Lung (tissue), 17 donors: ENCODE measurements at places on chromosomes 7 and 10.

- DNase-seq: no peak
Observed at GRCh38 chr10:33777223-33777622, 442.8 kb upstream of the NRP1 start.

GRCh38 chr7:112866424-112866823 lies 76.2 kb upstream of the TMEM168 start:
- DNase-seq: no peak

- peak; percentile 60 for DNase-seq
Observed at GRCh38 chr7:112610636-112611035, 129.8 kb downstream of the LSMEM1 start.

GRCh38 chr10:133336577-133337369 lies at the start of gene CALY:
TSS of gene CALY (minus strand) at chr10:133336896. CDS start at chr10:133328989, 7,907 bp downstream.
- no peak for DNase-seq

DNA sequence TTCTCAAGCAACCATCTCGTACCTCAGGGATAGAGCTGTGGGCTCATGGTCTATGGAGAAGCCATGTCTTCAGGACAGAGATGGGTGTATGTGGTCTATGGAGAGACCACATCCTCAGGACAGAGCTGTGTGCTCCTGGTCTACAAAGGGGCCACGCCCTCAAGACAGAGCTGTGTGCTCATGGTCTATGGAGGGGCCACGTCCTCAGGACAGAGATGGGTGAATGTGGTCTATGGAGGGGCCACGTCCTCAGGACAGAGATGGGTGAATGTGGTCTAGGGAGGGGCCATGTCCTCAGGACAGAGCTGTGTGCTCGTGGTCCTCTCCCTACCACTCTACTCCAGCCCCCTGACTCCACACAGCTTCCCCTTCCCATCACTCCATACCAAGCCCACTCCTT lies 117.8 kb downstream of the WDR37 start:
- DNase-seq: no peak

DNA sequence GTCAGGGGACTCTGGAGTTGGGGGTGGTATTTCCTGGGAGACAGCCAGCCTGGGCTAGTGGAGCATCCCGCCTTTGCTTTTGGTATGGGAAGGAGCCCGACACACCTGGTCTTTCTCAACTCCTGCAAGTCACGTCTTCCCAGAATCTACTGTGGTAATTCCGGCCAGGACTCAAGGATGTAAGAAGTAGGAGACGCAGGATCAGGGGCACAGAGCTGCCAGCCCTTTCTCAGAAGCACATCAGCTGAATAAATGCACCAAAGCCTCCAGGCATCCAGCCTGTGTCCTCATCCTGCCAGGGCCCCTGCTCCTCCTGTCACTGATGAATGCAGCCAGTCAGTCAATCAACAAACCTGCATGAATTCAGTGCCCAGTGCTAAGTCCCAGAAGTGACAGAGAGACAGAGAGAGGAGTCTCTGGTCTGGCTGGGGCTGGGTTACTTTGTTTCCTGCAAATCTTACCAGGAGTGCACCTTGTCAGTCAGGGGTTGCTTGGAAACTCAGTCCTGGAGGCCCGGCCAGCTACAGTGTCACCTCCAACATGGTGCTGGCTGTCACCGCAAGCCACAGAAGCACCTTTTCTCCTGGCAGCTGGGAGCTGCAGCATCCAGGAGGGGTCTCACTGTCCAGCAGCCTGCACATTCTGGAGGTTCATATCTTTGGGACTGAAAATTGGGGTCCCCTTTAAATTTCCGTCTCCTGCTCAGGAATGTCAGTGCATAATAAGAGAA lies 101.8 kb downstream of the PTPRE start:
- DNase-seq: no peak

- DNase-seq: no peak
Observed at GRCh38 chr10:89388806-89389205, 3.6 kb upstream of the IFIT1 start.

DNA sequence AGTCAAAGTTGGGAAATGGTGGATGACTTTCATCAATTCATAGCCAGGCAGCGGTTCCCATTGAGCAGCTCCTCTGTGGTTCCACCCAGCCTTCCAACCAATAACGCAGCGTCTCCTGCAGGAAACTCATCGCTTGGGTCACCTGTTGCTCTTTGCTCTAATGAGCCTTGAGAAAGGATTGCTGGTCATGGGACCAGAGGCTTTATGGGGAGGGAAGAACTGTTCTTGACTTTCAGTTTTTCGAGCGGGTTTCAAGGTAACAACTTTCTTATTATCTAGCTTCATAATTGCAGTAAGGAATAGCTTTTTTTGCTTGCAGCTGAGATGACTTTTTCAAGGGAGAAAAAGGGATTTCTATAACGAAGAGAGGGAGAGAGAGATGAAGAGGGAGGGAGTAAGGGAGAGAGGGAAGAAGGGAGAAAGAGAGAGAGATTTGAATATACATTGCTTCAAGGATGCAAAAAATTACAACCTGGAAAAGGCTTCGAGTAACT lies 405 bp upstream of the ENTPD1 start:
- DNase-seq: no peak

DNA sequence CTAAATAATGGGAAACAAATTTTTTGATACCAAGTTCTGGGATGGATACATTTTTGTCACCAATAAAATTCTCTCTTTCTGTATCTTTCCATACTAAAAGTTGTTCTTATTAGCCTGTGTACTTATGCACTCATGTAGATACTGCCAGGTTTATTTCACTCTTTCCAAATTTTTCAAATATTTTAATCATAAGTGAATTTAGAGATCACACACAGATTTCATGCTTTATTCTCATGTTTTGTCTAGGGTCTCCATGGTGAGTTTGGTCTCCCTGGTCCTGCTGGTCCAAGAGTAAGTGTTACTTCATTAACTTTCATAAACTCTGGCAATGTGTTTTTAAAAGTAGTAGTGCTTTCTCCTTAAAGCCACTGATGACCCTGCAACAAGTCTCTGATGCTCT lies 20.3 kb downstream of the COL1A2 start:
- no peak for DNase-seq

GRCh38 chr7:51123322-51124019 lies 193.1 kb downstream of the COBL start:
- no peak for DNase-seq

- no peak for DNase-seq
Observed at GRCh38 chr7:41887416-41887815, 184.5 kb upstream of the INHBA start.

DNA sequence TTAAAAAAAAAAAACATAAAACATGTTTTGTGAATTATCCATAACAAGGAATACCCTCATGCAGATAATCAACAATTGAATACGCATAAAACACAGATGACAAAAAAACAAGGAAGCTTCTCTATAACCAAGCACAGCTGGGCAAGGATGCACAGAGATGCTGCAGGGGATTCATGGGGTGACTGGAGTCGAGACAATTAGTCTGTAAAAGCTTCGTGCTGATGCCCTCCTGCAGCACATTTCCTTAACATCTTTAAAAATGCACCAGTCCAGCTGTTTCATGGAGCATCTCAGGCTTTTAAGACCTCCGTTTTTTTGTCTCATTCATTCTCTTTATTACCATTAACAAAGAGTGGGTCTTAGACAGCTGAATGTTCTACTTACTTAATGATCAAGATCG lies 794.0 kb upstream of the C7orf33 start:
- DNase-seq: no peak

DNA sequence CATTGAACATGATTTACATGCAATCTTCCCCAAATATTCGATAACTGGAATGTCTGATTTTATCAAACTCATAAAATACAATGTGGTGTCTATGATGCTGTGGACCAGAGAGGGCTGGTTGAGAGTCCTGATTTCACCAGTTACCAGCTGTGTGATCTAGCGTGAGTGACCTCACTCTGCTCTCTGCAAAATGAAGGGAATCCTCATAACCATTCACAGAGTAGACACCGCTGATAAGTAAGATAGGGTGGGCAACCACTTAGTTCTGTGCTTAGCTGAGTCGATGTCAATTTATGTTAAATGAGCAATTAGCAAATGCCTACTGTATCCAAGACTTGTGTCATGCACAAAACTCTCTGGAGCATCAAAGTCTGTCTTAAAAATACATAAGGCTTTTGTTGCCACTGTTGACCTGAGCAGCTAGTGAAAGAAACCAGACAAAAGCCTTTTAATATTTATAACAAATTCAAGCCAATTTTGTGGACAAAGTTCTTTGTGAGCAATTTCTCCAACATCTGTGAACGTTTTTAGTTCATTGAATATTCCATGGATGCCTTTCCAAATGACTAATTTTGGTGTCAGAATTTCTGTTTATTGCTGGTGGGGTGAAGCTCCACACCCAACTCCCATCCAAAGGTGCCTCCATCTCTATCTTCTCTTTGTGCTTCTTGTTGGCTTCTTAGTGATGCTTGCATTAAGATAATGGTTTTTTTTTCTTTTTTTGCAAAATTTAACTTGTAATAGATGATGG lies 314.2 kb downstream of the ADRA2A start:
- no peak for DNase-seq

DNA sequence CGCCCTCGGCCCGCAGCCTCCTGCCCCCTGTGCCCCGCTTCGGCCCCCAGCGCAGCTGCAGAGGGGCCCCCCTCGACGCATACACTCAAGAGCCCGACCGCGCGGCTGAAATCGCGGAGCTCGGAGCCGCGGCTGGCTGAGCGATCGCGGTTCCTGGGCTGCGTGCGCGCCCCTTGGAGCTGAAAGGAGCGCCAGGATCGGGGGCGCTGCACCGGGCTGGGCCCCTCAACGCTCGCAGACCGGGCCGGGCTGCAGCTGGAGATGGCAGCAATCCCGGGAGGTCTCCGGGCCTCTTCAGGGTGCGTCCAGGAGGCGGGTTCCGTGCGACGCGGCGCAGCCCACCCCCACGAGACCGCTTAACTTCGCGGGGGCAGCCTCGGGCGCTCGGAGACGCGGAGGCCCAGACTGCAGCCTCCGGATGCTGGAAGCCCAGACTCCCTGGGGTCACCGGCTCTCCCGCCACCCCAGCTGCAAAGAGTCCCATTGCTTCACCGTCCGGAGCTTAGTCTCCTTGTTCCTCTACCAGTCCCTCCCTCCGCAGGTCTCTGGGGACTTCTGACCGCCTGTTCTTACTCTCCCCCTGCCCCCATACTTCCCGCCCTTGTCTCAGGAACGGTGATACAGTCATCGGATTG lies 73.0 kb upstream of the LRRC4 start:
- DNase-seq: peak; percentile 37

DNA sequence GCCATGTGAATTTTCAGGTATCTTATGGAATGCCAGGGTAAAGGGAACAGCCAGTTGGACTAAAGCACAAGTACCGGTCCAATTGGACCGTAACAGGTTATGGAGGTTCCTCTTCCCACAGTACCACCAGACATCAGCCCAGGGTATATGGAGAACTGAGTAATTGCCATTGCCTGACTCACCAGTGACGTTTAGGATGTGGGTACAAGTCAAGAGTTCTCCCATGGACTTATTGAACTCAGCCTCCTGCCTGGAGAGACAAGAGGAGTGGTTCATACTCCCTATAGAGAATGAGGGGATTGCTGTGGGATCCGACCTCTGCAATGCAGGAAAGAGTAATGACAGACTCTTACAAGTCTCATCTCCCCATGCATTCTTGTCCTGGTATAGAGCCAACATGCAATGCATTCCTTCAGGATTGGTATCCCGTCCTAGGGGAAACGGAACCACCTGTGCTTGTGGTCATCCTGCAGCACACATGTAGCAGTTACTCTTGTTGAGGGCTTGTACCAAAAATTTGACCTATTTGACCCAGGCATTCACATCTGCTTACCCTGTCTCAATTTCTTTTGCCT lies 30.7 kb upstream of the ELOVL3 start:
- no peak for DNase-seq

DNA sequence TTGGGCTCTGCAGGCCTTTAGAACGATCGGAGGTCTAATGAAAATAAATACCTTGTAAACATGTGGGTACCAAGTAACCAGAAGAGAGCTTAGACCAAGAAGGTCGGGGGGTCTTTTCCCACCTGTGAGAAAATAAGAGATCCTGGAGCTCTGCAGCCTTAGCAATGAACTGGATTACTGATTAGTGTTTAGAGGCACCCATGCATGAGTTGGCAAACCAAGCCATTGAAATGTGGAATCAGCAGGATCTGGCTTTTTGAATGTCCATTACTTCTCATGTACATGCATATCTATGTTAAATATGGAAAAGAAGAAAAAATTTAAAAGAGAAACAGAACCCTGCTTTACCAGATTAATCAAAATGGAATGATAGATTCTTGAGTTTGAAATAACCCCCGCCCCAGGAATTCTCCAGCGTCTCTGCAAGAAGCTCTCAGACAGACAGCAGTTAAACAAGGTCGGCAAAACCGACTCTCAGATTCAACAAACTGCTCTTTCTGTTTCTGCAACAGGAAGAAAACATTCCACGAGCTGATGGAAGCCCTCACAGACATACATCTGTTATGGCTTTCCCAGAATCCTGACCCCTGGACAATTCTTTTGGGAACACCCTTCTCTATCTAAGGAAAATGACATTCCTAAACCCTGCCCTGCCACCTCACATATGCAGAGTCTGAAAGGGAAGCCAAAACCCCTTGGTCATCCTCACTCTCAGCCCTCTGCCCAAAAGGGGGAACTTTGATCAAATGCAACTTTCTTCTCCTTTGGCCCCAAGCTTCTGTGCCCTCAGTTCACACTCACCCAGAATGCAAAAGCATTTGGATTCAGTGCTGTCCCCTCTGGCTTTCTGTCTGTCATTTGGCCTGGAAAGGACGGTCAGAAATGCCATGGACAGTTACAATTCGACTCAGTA lies 78.7 kb upstream of the EN2 start:
- no peak for DNase-seq

GRCh38 chr10:11959966-11960365 lies 82.6 kb downstream of the UPF2 start:
- no peak for DNase-seq

- DNase-seq: peak; percentile 45
Observed at GRCh38 chr7:151247611-151248345, 716 bp downstream of the SMARCD3 start.

- no peak for DNase-seq
Observed at GRCh38 chr7:29937132-29937531, 52.5 kb downstream of the SCRN1 start.

- DNase-seq: peak; percentile 51
Observed at GRCh38 chr10:114703377-114704107, 45.5 kb upstream of the ABLIM1 start.

DNA sequence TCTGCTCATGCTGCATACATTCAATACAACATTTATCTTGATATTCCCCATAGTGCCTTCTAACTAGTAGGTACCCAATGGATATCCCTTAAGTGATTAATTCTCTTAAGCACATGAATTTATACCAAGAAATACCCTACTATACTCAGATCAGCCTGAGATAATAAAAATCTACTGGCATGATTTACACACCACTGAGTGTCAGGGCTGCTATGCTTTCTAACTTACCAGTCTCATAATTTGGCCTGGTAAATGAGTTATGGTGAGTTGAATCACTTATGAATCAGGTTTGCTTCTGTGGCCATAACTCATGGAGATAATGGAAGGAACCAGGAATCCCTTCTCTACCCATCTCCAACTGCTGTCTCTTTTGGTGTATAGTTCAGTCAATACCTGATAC lies 122.8 kb downstream of the THSD7A start:
- DNase-seq: no peak

- no peak for DNase-seq
Observed at GRCh38 chr7:30678805-30679204, 3.5 kb downstream of the CRHR2 start.
